ENCODE measurements at places on chromosomes 13 and 19.
A peak's percentile ranks its signal among the peaks of the same experiment; 100 is the strongest.

DNA sequence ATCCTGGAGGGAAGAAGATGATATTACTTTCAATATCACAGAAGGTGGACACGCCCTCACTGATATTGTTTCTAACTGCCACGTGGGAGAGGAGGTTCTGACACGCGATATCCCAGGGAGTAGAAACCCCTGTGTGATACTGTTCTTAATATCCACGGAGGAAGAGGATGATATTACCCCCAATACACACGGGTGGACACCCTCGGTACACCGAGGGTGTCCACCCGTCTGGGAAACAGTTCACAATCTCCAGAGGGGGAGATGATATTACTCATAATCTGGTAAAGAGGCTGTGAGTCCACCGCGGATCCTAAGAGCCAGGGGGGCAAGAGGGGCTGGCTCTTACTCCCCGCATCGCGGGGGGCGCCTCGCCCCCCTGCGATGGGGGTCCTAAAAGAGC, 29.7 kb upstream of the RGCC start:
- no peak for DNase-seq

GRCh38 chr19:4593409-4593851, 33.9 kb upstream of the SEMA6B start:
- DNase-seq, result peak; percentile 46

DNA sequence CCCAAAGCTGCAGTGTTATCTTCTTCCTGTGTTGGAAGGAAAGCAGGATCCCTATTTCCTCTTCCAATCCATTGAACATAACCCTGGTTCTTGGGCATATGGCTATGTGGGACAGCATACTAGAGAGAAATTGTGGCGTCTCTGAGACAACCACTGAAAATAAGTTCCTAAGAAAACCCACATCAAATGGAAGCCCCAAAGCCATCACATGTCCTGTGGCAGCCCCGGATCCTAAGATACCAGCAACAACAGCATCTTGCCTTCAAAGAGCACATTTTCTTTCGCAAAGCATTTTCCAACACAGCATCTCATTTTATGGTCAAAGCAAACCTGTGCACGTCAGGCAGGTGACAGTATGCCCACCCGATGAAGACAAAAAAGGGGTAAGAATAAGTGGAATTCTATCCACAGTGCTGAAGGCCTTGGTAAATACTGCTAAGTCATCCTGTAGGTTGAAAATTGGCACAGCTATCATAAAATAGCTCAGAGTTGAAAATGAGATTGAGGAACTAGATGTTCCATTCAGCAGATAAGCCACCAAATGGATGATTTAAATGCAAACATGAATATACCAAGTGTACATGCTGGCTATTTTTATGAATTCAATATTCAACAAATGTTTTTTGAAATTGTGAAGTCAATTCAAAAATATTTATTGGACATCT, 232.2 kb downstream of the DLEU7 start:
- DNase-seq, result no peak

DNA sequence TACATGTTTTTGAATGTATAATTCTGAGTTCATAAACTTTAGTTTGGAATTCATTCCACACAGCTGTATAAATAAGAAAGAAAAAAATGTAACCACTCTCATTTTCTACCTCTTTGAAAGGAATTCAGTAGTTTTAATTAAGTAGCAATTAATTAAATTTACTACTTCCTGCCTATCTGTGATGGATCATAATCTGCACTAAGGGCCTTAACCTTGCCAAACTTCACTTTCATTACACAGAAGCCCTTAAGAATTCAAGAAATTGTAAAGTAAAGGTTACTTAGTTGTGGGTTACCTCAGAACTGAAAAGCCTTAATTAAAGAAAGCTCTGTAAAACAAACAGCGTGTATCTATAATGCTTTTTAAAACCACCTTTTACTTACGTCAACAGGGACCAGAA, 111.9 kb upstream of the FBXL3 start:
- DNase-seq, result no peak

DNA sequence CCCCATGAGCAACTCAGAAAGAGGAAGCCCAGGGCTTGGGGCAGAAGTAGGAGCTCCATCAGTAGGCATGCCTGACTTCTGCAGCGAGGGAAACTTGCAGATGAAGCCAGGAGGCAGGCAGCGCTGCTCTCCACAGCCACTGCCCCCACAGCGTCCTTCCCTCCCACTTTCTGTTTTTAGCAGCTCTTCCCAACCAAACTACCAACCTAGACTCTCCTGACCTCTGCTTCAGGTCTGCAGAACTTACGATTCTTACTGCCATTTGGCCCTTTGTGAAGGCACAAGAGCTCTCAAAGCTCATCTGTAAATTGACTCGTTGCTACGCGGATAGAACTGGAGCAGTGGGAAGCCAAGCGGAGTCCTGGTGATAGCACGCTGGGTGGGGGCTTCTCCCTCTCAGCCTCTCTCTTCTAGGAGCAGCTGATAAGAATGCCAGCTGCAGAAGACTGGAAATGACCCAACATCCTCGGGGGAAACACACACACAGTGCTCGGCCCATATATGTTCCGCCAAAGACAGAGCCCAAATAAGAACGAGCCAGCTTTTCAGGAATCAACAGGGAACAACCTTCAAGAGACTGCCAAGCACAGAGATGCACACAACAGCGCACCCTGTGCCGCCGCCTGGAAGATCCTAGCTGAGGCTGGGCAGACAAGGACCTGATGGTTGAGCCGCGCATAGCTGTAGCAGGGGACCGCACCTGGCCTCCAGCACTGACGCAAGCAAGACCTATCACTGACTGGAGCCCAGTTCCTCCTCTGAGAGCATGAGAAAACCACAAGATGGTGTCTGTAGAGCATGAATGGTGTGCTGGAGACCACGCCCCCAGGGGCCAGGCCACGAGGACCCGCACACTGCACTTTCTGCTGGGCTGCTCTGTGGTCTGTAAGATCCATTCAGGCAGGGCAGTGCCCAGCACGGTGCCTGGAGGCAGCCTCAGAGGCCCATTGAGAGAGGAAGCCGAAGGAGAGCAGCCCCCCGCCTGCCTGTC, 15.9 kb upstream of the SLC35E1 start:
- DNase-seq, result no peak

- no peak for DNase-seq
Measured at GRCh38 chr19:32012886-32013631, 332.4 kb upstream of the ZNF507 start.

DNA sequence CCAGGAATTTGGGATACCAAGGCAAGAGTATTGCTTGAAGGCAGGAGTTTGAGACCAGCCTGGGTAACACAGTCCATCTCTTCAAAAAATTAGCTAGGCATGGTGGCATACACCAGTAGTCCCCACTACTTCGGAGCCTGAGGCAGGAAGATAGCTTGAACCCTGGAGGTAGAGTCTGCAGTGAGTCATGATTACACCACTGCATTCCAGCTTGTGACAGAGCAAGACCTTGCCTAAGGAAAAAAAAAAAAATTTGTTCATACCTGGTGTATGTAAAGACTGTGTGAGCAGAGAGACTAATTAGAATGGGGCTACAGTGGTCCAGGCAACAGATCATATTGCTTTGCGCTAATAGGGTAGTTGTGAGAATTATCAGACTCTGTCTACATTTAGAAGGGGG, 778.3 kb upstream of the PCDH20 start:
- no peak for DNase-seq

DNA sequence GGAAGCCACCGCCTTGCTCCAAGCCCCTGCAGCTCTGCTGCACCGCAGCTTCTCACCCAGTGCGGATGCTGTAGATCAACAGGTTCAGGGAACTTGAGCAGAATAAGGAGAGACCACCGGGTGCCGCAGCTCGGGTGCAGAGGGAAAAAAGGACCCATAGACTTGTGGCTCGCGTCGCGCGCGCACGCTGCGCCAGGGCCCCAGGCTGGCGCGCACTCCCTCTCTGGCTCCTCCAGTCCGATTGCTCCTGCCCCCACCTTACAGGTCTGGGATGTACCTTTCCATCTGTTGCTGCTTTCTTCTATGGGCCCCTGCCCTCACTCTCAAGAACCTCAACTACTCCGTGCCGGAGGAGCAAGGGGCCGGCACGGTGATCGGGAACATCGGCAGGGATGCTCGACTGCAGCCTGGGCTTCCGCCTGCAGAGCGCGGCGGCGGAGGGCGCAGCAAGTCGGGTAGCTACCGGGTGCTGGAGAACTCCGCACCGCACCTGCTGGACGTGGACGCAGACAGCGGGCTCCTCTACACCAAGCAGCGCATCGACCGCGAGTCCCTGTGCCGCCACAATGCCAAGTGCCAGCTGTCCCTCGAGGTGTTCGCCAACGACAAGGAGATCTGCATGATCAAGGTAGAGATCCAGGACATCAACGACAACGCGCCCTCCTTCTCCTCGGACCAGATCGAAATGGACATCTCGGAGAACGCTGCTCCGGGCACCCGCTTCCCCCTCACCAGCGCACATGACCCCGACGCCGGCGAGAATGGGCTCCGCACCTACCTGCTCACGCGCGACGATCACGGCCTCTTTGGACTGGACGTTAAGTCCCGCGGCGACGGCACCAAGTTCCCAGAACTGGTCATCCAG, 964 bp downstream of the PCDH17 start:
- no peak for DNase-seq

Data from AG10803 (cell line).